ENCODE measurements at places on chromosomes 6 and 20. TPM values are rescaled to one million over a fixed set of nuclear protein-coding genes. Genes with fewer than 3 reads are reported as not detected.

GRCh38 chr6:166598441-166599138 is 12.1 kb upstream of the RAMACL start:
- no peak for DNase-seq

DNA sequence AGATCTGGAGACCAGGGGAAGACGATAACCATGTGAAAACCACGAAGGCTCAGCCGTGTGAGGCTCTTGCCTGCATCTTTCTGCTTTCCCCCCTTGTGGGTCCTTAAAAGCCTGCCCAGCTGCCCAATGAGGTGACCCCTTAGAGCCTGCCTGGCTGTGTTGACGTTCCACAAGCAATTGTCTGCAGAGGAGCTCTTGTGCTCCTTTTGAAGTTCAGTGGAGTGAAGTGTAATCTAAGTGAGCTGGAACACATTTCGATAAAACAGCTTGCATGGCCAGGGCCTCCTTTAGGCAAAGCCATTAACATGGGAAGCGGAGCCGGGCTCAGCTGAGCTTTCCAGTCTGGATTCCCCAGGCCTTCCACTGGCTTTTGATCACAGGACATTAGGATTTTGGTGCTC is 27.3 kb upstream of the TCP11 start:
- DNase-seq: peak; percentile 82

PKHD1 gene
- 26.8 TPM for polyA plus RNA-seq

- DNase-seq: no peak
These were observed 3.6 kb downstream of the GTPBP2 start for GRCh38 chr6:43625393-43625992.

DNA sequence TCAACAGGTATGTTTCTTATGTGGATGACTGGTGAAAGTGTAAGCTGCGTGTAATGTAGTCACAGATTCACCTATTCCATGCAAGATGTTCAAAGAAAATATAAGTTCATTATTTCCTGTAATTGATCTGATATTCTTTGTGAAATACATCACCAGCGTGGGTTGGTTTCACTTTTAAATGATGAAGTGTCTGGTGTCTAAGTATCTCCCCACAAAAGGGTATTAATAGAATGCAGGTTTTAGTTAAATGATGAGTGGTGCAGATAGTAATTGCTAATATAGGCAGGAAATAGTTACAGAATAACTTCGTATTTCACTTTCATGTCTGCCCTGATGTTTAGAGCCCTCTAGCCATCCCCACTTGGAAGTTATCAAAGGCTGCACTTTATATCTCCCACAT is 22.2 kb downstream of the PGBD1 start:
- DNase-seq: no peak

KCNG1 gene
- polyA plus RNA-seq: 7.6 TPM

DNA sequence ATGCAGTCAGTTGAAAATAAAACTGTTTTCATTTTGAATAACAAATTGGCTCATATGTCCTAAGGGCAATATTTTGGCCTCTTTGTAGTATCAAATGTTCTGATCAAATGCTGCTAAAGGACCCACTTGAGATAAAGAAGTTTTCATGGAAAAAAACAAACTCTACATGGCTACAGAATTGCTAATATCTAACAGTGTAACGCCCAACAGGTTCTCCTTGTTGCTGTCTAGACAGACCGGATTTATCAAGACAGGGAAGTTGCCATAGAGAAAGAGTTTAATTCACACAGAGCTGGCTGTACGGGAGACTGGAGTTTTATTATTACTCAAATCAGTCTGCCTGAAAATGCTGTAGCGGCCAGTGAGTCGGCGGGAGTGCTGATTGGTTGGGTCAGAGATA is 19.4 kb upstream of the MAN1A1 start:
- no peak for DNase-seq

DNA sequence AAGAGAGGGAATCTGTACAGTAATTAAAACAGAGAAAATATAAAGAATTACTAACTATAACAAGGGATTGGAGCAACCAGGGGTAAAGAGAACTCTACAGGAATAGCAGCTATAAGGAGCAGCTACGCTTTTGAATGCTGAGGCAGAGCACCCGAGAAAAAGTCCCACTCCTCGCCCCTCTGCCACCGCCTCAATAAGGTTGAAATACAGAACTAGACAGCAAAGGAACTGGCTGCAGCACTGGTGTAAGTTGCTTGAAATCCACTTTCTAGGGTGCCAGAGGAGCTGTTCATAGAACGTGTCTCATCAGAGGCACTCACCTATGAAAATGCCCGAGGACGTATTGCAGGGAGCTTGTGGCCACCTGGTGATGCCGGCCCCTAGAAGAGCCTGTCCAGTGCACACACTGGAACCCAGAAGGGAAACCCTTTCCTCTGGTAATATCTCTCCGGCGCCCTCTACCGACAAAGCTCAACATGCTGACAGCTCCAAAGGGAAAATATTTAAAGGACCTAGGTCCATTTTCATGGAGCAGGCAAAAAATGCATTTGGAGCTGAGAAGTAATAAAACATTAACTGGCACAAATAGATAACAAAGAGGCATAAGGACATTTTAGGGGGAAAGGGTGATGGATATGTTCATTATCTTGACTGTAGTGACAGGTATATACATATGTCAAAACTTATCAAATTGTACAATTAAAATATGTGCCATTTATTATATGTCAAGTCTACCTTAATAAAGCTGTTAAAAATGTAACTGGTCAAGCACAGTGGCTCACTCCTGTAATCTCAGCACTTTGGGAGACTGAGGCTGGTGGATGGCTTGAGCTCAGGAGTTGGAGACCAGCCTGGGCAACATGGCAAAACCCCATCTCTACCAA is 137.4 kb upstream of the HDAC2 start:
- peak; percentile 43 for DNase-seq

GRCh38 chr6:6746333-6746969 is 157.9 kb downstream of the LY86 start:
- no peak for DNase-seq

KCNB1 gene
- polyA plus RNA-seq: 0.50 TPM

SEL1L2 gene
- polyA plus RNA-seq: not detected

TBXT gene
- polyA plus RNA-seq: not detected

DNA sequence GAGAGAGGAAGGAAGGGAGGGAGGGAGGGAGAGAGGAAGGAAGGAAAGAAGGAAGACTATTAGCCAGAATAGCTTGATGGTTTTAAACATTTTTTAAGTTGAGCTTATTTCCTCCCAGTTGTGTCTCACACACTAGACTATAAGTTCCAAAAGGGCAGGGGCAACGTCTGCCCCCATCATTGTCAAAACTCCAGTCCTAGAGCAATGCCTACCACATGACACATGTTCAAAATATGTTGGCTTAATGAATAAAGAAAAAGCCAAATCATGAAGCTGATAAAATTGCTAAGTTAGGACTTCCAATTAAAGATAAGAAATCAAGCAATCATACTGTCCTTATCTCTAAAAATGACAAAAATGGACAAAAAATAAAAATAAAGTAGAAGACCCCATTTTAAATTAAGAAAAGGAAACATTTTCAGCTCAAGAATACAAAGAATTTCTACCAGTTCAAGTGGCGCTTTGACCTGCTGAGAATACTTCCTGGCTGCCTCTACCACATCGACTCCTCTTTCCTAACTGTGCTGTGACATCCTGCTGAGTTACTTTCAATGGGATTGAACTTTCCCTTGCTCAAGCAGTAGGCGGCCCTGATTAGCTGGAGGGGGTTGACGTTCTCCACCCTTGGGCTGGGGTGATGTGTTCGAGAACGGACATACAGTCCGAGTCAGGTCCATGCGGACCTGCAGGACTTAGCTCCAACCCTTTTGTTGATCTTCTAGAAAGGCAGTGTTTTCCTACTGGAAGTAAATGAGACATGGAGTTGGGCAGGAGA is 283.9 kb upstream of the FOXQ1 start:
- no peak for DNase-seq

GRCh38 chr6:154650351-154650750 is 82.9 kb upstream of the SCAF8 start:
- no peak for DNase-seq

Measured in renal pelvis (tissue), 12 donors.